ENCODE measurements at places on chromosomes 7 and 10. TPM values are rescaled to one million over a fixed set of nuclear protein-coding genes. Genes with fewer than 3 reads are reported as not detected.

GRCh38 chr7:4850262-4850795 lies 11.5 kb downstream of the PAPOLB start:
- no peak for DNase-seq

GRCh38 chr7:22093001-22093400 lies 147.3 kb upstream of the CDCA7L start:
- DNase-seq, result no peak

DNA sequence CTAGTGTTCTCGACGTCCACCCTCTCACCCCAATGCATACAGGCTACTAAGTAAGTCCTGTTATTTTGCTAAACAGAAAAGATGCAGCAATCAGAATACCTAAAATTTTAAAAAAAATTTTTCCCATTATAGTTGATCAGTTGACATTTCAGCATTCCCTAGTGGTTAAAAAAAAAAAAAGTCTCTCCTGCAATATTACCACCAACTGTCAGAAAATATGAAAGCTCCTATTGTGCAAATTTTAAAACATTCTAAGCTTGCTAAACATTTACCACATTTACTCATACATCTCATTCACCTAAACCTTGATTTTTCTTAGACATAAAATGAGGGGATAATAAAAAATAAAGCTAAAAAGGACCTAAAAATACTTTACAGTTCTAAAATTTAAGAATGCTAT lies 165.6 kb downstream of the AVL9 start:
- no peak for DNase-seq

Gene DNAH11
- 0.26 TPM for total RNA-seq

DNA sequence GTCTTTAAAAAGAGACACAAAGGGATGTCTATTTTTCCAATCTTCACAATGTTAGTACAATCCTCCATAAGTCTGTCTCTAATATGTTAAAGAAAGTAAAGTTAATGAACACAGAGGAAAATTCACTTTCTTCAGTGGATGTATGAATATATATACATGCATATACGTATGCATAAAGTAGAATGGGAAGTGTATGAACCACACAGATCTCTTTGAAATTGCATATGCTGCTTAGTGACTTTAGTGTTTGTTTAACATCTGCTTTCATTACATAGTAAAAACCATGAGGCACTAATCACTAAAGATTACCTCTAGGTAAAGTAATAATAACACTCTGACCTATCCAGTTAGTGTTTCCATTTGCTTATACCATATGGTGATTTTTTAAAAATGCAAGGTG lies 451.2 kb downstream of the SEMA3D start:
- no peak for DNase-seq

GRCh38 chr7:111492234-111492633 lies 70.1 kb downstream of the IMMP2L start:
- no peak for DNase-seq

- no peak for DNase-seq
Observed at GRCh38 chr7:127658970-127659630, 7.1 kb downstream of the SND1 start.

DNA sequence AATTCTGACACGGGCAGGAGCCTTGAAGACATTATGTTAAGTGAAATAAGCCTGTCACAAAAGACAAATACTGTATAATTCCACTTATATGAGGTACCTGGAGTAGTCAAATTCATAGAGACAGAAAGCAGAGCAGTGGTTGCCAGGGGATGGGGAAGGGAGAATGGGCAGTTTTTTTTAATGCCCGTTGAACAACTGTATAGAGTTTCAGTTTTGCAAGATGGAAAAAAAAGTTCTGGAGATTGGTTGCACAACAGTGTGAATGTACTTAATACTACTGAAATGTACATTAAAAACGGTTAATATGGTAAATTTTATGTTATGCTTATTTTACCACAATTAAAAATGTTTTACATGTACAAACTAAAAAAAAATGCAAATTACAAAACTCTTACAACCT lies 63.6 kb upstream of the EFCAB10 start:
- DNase-seq, result no peak

DNA sequence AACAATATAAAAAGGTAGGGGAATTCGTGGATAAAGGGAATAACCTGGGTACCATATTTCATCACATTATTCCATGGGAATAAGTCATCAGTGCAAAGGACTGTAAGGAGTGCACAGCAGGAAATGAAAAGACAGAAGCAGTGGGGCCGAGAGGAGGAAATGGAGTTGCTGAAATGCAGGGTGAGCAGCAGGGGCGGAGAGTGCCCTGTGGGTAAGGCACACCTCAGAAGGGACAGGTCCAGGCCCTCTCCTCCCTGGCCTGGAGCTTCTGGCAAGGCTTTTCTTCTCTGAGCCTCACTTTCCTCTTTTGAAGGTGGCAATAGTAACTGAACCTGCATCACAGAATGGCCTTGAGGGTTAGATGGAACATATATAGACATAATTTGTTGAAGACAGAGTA lies 26.2 kb downstream of the IKZF1 start:
- no peak for DNase-seq

GRCh38 chr10:17006631-17007417 lies 122.8 kb downstream of the CUBN start:
- no peak for DNase-seq

DNA sequence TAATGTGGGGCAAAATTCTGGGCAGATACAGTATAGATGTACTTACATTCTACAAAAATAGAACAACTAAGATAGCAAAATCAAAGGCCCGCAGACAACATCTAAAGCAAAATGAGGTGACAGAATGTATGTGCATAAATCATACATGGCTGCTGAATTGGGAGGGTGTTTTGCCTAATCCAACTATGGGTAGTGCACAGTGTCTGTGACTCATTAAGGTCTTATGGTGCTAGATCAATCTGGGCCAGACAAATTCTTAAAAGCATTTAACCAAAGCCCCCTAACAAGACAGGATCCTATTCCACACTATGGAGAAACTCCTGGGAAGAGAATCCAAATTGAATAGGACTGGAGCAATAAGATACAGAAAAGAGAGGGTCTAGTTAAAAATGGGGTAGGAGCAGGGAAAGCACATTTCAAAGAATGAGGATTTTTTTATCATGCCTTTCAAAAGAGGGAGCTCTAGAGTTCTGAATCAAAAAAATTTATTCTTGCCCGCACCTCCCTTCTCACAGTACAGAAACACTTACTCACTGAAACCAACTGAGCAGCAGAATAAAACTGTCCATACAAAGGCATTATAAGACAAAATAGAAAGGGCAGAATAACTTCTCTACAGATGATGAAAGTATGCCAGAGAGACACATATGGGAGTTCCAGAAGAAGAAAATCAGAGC lies 181.3 kb downstream of the RNLS start:
- no peak for DNase-seq

GRCh38 chr7:116592445-116592844 lies 67.6 kb downstream of the CAV1 start:
- no peak for DNase-seq

Gene FGFR2
- 1.4 TPM for total RNA-seq

GRCh38 chr7:141464551-141464950 lies 86.7 kb upstream of the AGK start:
- no peak for DNase-seq

DNA sequence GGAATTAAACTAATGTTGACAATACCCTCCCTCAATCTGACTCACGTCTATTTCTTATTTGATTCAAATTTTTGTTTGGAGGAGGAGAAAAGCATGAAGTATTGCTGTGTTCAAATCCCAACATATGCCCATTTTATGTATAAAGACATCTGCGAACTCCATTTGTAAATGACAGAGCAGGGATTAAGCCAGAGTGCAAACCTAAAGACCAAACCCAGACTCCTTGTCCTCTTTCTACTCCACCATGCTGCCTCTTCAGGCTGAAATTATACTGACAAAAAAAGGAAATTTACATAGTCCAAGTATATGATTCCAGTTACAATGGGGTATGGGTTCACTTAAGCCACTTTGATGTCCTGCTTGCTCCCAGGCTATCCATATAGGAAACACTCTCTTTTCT lies 383.1 kb downstream of the ADRA2A start:
- no peak for DNase-seq

DNA sequence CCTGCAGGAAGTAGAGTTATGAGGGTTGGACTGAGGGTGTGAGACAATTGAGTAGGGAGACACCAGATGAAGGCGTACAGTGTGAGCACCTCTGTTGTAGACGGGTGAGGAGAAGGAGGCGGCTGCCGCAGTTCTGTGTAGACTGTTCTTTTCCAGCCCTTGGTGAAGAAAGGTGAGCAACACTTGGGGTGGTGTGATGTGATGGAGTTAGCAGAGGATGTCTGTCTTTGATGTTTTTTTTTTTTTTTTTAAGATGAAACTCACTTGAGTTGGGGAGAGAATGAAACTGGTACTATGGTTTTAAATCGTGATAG lies 42.8 kb upstream of the RNF216 start:
- DNase-seq, result no peak

GRCh38 chr7:88321694-88322093 lies 15.0 kb upstream of the STEAP4 start:
- no peak for DNase-seq

Gene RARRES2
- 210 TPM for total RNA-seq

GRCh38 chr10:2097937-2098336 lies 360.6 kb upstream of the ADARB2 start:
- no peak for DNase-seq

- DNase-seq, result no peak
Observed at GRCh38 chr10:8513155-8514147, 459.0 kb downstream of the GATA3 start.

Gene ALOX5
- 36.8 TPM for total RNA-seq

Gene UCN3
- not detected for total RNA-seq

DNA sequence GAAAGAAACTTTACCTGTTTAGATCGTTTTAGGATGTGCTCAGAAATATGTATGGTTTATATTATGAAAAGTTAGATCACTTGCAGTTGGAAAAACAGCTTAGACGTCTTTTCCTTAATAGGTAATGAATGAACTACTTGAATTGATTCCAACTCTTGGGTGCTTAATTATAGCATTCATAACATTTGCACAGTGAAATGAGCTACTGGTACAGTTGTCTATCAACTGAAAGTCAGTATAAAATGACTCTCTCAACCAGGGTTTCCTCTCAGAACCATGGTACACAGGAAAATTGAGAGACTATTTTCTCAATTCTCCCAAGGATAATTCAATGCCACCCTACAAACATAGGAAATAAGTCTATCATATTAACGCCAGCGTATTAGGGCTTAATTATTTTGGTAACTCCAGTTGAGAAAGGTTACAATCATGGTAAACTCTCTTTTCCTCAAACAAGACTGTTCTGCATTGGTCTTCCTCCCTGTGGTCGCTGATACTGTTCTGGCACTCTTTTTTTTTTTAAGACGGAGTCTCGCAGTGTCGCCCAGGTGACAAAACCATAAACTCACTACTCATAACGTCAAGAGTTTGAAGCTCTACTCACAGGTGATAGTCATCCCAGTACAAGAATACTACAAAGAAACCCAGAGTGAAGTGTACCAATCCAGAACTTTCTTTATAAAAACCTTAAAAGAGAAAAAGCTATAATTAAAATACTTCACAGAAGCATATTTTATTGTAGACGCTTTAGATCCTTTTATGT lies 2.0 kb downstream of the ANLN start:
- DNase-seq, result no peak

GRCh38 chr10:11324761-11325321 lies 286.6 kb downstream of the USP6NL start:
- DNase-seq, result peak; percentile 67

DNA sequence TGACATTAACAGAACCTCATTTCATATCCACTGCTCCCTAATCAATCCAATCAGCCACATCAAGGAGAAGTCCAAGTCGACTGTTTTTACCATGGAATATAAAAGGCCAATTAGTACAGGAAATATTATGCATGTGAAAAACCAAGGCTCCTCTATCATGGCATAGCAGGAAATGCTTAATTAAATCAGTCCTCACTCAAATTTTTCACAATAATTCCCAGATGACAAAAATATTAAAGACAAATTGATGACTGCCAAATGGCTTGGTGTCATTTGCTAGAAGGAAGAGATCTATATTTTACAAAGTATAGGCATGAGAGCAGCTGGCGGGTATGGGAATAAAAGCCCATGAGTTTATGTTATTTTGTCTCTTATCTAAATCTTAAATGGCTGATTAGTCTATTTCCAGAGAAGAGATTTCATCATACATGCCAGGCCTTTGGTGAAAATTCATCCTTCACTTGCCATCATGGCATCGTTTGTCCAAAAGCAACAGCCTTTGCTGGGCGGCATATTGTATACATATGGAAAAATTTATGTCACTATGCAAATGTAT lies 219.6 kb downstream of the DGKB start:
- no peak for DNase-seq

Gene FAS
- 10.4 TPM for total RNA-seq

DNA sequence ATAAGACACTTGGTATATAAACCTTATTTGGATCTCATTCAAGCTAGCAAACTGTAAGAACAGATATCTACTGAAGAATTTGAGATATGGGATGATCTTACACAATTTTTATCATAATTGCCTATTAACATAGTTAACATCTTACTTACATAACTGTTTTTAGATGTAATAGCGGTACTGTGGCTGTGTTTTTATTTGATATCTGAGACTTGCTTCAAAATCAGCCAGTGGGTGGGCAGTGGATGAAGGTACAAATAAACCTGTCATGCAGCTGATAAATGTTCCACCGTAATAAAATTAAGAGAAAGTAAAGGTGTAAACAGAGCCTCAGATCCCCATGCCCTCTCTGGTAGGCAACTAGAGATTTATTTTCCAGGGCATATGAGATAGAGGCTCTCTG lies 28.4 kb upstream of the PTPRN2 start:
- no peak for DNase-seq

DNA sequence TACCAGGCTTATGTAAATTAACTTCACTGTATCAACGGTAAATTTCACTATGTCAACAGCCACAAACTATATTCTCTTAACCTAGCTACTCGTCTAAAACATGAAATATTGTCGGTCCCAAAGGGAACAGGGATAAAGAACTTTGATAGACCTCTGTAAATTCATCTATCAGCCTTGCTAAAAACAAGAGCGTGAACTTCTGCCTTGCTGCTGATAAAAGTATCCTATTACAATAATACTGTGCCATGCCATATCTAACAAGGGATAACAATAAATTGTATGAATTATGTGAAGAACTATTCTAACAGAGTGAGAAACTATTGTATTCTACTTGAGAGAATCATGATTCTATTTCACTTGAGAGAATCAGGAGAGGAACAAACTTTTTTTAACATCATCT lies 117.2 kb downstream of the CNOT4 start:
- no peak for DNase-seq

Gene COL28A1
- 0.22 TPM for total RNA-seq

GRCh38 chr10:128877936-128878335 lies 589.1 kb upstream of the MGMT start:
- no peak for DNase-seq

Gene LIPK
- not detected for total RNA-seq
